ENCODE measurements at places on chromosomes 16 and 17.
A peak's percentile ranks its signal among the peaks of the same experiment; 100 is the strongest.

- DNase-seq: no peak
Measured at GRCh38 chr16:25747160-25747758, 55.5 kb downstream of the HS3ST4 start.

DNA sequence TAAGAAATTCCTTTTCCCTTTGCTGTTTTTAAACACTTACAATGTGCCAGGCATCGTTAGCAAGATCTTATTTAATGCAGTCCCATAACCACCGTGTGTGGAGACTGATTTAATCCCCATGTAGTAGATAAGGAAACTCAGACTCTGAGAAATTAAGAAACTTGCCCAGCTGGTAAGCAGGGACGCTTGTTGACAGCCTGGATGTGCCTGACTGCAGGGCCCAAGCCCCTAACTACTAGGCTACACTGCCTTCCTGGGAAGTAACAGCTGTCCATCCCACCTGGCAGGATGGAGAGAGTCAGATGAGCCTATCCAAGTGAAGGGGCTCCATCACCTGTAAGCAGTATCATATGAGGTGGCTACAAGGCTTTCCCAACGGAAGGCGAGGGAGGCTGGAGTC lies 23.1 kb downstream of the CDK5RAP3 start:
- no peak for DNase-seq

DNA sequence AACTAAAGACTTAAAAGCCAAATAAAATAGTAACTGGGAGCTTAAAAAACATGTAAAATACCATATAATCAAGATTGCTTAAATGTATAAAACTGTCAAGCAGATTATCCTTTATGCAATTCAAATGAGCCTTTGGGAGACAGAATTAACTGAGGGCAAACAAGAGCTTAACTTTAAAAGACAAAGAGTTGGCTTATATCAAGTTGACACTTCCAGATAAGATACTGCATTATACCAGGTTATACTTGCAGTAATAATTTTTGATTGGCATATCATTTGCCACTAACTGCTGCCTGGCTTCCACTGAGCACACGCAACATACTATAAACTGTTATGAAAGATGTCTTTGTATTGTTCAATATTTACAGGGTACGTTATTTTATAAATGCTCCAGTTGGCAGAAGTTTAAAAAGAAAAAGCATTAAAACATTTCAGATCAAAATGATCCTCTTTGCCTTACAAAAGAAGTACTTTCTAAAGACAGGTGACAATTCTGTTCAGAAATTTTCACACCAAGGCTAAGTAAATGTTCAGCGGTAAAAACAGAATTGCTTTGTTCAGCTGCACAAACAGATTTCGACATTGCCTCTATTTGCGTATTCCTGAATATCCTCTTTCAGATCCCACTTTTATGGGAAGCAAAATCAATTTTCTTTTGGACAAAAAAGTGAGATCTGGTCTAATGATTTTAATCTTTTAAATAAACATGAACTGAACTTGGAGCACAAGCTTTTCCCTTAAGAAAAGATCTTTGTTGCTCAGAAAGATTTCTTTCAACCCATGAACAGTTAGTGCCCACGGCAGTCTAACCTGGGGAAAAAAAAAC lies 50.7 kb downstream of the TOX3 start:
- DNase-seq: no peak

DNA sequence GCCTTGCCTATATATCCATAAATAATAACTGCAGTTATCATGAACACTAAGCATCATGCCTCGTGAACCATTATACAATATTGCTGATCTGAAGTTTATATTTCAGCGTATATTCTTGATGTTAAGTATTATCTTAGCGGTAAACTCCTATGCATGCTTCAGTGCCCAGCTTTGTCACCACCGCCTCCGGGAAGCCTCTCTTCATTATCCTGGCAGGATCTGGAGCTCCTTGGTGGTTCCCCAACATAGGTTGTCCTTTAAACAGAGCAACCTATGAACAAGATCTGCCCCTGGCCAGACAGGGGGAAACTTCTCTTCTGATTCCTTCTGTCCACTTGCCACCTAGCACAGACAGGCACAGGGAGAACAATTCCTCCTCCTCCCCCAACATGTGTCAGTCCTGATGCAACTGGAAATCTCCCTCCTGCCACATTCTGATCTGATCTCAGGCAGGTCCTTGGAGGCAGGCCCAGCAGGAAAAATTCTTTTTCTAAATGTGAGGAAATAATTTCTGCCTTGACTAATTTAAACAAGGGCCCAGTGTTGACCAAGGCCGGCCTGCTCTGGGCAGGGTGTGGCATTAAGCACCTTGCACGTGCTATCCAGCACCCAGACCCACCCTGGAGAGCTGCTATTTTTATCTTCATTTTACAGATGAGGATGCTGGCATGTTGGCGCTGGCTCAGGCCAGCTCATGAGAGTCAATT lies 22.4 kb downstream of the SPNS2 start:
- DNase-seq: peak; percentile 54

- no peak for DNase-seq
Measured at GRCh38 chr17:66540131-66540781, 237.8 kb downstream of the PRKCA start.
